ENCODE measurements at places on chromosomes 6 and 20. TPM values are rescaled to one million over a fixed set of nuclear protein-coding genes. Genes with fewer than 3 reads are reported as not detected.

Gene NKX2-4
- total RNA-seq: not detected

DNA sequence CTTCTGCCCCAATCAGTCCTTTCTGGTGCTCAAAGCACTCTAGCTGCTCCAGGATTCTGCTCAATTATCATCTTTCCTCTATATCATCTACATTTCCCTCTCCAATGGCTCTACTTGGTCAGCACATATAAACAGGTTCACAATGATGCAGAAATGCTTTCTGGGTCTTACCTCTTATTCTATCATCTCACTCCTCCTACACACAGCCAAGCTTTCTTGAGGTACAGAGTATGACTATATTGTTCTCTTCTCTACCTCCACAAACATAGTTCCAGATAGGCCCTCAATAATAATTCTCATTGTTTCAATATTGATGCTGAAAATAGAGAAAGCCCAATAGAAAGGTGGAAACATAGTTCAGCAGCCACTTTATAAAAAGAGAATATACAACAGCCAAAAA is 48.2 kb downstream of the HIVEP2 start:
- no peak for DNase-seq

DNA sequence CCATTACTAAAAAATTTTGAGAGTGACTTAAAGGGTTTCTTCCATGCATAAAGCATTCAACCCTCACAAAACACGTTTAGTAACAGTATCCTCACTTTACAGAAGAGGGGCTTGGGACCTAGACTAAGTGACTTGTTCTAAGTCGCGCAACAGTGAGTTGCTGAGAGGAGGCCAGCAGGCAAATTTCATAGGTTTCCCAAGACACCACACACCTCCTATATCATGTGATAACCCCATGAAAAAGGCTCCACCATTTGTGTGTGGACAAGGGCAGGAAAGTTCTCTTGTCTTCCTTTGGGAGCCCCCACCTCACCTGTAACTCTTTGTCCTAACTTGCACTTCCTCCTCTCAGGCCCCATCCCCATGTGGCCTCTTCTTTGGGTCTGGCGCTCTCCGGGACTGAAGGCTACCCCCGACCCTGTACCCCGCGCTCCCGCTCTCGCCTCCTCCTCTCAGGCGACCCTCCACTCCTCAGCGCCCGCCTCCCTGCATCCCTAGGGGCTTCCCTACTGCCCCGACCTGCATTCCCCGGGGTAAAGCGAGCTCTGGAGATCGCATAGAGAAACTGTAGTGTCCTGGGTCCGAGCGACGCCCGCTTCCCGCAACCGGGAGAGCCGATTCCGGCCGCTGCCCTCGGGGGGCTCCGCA is 392 bp downstream of the PSMB8 start:
- no peak for DNase-seq

Gene WFDC12
- not detected for total RNA-seq

Gene PAK1IP1
- 27.9 TPM for total RNA-seq

DNA sequence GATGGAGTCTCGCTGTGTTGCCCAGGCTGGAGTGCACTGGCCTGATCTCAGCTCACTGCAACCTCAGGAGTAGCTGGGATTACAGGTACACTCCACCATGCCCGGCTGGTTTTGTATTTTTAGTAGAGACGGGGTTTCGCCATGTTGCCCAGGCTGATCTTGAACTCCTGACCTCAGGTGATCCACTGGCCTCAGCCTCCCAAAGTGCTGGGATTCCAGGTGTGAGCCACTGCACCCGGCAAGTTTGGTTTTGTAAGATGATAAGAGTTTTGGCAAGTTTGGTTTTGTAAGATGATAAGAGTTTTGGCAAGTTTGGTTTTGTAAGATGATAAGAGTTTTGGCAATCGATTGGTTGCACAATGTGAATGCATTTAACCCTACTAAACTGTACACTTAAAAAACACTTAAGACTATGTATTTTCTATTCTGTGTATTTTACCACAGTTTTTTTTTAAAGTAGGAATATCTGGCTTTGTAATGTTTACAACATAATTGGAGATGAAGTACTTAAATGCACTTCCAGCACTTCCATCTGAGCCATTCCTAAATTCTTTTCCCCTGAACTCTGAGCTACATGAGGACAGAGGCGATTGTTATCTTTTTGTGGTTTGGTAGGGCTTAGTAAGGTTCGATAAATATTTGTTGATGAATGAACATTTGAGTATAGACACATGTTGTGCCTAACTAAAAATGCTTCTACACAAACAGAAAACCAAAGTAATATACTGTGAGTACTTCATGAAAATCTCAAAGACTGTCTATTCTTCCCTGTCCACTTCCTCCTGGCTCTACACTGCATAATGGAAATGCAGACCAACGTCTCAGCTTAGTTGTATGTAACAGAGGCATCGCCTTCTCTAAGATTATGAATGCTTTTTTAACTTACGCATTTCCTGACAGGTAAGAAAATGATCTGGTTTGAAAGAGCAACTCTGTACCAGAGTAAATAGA is 18.8 kb downstream of the SAMHD1 start:
- no peak for DNase-seq

- no peak for DNase-seq
Observed at GRCh38 chr6:2132416-2132815, 113.0 kb downstream of the GMDS start.

DNA sequence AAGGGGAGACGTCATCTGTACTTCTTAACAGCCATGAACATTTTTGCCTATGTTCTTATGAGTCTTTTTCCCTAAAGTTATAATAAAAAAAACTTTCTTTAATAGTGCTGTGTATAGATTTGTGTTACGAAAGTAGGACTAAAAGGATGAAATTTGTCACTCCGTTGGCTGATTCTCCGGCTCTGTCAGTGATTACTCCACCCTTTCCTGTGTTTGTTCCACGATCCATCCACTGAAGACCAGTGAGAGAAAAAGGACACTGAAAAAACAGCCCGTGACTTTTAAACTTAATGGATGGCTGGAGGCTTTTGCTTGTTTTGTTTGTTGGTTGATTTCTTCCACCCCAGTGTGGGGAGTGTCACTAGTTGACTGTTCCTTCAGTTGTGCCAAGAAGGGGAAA is 232.0 kb upstream of the NOX3 start:
- DNase-seq: no peak

GRCh38 chr20:9741996-9742395 is 96.9 kb downstream of the PAK5 start:
- DNase-seq: no peak

Gene TAF11
- total RNA-seq: 34.0 TPM

GRCh38 chr6:12296255-12296573 is 6.1 kb downstream of the EDN1 start:
- no peak for DNase-seq

DNA sequence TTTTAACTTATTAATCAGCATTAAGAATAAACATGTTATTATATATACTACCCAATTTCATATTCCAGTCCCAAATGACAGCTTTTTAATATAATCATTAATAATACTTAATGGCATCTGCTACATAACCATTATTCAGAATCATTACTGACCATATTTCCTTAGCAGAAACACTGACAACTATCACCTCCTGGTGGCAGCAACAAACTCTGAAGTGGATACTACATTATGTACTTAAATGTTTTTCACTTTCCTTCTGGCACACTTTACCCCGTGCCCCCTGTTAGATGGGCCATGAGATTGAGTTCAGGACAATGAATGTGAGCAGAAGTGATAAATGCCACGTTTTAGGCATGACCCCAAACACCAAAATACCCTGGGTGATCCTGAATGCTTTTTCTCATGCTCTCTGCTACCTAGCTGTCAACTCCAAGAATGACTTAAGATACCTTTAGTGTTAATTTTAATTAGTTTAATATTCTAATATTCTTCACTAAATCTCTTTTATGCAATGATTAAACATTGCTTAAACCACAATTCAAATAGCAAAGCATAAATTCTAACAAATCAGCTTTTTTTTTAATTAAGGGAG is 77.1 kb downstream of the LMBRD1 start:
- DNase-seq: no peak

Gene ADRM1
- total RNA-seq: 171 TPM

Gene SNX5
- total RNA-seq: 225 TPM

GRCh38 chr6:158825038-158825950 is 6.1 kb upstream of the EZR start:
- no peak for DNase-seq

Gene GPSM3
- total RNA-seq: 90.7 TPM

Gene PHACTR1
- 0.05 TPM for total RNA-seq

DNA sequence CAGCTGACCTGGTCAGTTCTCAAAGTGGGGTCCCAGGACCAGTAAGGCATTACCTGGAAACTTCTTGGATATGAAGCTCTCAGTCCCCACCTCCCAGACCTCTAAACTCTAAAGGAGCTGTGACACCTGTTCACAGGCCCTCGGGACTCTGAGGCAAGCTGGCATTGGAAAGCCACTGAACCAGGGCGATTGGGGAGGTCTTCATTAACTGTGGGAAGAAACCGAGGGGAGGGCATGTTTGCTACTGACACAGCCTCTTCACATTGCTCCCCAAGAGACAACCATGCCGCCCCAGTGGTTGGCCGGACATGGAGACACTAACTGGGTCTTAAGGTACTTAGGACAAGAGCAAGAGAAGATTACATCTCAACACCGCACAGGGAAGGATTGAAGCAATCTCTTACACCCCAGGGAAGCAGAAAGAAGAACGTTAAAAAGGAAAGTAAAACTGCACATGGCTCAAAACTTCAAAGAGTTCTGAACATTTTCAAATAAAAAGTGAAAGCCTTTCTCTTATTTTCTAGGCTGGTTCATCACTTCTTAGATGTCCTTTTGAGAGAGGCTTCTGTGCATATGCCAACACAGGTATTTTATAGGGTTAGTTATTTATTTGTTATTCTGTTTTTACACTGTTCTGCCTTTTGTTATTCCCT is 210.0 kb upstream of the CST7 start:
- no peak for DNase-seq

DNA sequence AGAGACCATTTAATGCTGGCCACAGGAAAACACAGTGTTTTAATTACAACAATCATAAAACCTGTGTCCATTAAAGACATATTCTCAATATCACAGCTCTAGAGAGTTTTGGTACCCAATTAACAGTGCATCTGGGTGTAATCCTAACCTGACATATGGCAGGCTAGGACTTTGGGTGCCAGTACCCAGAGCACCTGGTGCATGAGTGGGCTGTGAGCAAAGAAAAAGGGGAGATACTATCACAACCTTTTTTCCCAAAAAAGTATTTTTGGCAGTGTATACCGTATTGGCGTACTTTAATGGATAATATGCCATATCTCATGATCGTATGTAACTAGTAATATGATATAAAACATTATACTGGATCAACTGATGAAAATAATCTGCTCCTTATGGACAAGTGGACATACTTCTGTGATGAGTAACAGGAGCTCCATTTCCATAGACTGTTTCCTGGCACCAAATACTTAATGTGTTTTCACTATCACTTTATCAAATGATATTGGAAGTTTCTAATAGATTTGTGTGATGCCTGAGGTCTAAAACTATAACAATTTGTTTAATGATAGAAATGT is 91.7 kb downstream of the COL19A1 start:
- DNase-seq: no peak

Gene FNDC1
- not detected for total RNA-seq

GRCh38 chr20:50385733-50386640 is 124.2 kb upstream of the PTPN1 start:
- DNase-seq: peak; percentile 65

- no peak for DNase-seq
Observed at GRCh38 chr6:6474170-6474920, 114.2 kb upstream of the LY86 start.

DNA sequence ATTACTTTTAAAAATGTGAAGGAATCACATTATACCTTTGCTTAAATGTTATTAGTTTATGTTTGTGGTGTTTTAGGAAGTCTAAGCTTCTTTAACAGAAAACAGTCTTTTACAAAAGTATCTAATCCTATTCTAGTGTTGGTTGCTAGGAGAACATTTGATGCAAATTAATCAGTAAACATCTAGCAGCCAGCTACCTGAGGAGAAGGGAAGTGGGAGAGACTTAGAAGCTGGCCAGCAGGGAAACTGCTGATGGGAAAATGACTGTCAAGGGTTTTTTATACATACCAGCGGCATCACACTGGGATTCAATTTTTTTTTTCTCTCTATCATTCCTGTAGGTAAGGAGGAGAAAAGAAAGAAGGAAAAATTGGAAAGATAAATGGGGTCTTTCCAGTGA is 686.0 kb upstream of the MMS22L start:
- no peak for DNase-seq

DNA sequence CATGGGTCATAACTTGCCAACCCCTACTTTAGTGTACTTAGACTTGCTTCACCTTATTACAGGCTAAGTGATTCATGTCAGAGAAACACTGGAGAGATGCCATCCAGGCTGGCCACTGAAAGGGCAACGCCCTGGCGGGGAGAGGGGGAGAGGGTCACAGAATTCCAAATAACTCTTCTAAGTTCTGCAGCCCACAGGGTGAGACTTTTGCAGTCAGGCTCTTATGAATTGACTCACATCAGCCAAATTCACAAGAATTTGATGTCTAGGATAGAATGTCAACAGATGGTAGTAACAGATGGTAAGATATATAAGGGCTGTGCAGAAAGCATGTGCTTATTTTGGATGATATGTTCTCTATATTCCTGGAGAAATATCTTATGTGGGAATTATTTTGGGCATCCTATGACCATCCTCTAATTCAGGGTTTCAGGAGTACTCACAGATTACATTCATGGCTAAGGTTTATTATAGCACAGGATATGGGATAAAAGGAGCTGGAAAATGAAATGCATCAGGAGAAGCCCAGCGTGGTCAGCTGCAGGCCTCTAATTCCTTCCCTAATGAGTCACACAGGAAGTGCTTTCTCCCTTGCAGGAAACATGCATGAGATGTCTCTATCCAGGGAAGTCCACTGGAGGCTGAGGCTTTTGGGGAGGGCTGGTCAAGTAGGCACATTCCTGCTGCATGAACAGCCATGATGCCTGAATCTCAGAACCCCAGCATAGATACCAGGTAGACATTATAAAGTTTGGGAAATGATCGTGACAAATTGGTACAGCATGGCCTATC is 58.7 kb upstream of the RIN2 start:
- DNase-seq: no peak

GRCh38 chr6:131958542-131959470 is 7.6 kb upstream of the CCN2 start:
- DNase-seq: no peak

DNA sequence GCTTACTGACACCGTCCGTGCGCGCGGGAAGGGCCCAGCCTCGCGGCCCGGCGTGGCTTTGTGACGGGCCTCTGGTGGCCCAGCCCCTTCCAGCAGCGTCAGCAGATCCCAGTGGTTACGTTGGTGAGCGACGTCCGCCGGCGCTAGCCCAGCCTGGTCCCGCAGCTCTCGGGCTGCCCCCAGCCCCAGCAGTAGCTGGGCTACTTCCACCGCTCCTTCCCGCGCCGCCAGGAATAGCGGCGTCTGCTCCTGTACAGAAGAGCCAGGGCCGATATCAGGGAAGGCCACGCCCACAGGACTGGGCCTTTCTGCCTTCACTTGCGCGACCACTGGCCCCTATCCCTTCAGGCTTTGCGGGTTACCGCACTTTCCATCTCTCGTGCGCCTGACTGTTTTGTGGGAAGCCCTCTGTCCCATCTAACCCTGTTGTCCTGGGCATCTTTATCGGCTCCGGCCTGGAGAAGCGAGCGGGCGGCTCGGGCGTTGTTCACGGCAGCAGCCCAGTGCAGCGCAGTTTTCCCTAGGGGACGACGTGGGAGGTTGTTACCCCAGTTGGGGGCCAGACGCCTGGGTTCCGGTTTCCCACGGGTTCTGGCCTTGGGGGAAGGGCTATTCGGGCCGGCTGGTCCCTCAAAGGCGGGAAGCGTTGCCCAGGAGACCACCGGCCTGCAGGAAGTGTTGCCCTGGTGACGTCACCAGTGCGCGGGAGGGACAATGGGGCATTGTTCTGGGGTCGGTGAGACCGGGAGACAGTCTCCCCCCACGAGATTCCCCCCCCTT is 3.6 kb upstream of the GPSM3 start:
- peak; percentile 46 for DNase-seq

Gene IYD
- not detected for total RNA-seq

Gene DEFB123
- not detected for total RNA-seq
